ENCODE measurements at places on chromosomes 2 and 18. TPM values are rescaled to one million over a fixed set of nuclear protein-coding genes. Genes with fewer than 3 reads are reported as not detected.

GRCh38 chr2:103364177-103364576 lies 602.3 kb downstream of the TMEM182 start:
- DNase-seq: no peak

The LRRC30 gene
- not detected for total RNA-seq

GRCh38 chr2:149733936-149734685 lies 146.5 kb upstream of the MMADHC start:
- DNase-seq: peak; percentile 80

DNA sequence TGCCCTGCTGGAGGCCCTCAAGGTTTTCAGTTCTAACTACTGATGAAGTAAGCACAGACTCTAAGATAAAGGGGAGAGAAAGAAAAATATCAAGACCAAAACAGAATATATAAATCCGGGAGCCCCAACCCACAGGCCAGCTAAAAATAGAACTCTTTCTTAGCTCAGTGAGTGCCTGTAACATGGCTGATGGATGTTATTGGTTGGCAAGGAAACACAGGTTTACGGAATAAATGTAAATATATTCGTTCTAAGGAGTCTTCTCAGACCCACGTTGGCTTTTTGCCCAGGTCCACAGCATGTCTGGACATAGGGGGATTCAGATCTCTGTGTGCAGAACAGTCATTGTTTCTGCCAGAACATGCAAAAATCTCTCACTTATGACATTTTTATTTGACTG lies 139.0 kb upstream of the SERPINE2 start:
- DNase-seq: no peak

DNA sequence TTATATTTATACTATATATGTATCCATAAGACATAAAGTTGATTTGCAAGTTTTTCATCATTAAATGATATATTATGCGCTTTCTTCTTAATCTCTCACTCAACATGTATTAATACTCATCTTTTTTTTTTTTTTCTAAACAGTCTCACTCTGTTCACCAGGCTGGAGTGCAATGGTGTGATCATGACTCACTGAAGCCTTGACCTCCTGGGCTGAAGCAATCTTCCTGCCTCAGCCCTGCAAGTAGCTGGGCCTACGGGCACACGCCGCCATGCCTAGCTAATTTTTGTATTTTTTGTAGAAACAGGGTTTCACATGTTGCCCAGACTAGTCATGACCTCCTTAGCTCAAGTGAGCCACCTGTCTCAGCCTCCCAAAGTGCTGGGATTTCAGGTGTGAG lies 51.4 kb upstream of the MAP4K3 start:
- DNase-seq: peak; percentile 78

The GALNT1 gene
- total RNA-seq: 25.0 TPM

DNA sequence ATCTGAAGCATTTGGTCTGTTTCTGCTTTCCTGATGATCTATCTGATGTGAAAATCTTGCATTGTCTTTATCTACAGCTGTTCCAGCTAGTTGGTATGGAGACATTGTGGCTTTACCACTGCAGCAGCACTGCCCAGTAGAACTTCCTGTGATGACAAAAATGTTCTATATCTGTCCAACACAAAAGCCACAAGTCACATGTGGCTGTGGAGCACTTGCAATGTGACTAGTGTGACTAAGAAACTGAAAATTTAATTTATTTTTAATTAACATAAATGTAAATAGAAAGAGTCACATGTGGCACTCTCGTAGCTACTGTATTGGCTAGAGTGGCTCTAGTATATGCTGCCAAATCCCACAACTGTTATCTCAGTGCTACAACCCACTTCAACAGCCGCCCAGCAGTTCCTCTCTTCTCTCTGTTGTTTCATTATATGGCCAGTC lies 425.7 kb downstream of the SETBP1 start:
- peak; percentile 3 for DNase-seq

DNA sequence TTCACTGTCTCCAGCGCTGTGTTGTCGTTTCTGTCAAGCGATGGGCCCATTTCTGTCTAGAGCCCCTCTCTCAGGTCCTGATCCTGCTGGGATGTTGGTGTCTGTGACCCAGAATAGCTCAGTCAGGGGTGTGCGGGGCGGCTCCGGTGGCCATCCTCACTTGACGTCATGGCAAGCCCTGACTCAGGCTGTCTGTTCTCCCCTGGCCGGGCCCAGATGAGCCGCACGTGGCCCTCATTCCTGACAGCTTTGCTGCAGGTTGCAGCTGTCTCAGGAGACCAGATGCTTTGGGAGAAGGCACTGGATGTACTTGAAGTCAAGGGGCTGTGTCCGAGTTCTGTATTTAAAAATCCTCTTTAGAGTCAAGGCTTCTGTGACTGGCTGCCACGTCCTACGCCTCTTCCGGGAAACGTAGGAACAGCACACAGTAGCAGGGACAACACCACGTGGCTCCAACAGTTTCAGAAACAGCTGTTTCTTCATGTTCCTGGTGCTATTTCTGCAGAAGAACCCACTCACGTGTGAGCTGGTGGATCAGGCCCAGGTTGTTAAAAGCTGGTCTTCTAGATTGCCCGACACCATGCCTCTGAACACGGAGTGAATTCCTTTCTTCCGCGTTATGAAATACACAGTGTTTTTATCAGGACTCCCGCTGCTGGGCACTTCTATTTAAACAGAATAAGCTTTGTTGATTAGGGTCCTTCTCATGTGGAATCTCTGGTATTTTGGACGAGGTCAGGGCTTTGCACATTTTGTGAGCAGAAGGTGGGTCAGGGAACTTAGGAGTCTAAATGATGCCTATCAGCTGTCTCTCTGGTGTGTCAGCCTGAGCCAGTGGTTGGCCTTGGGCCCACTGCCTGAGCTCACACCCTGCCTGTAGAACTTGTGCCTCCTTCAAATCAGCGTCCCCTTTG lies 28.3 kb upstream of the NTSR2 start:
- DNase-seq: peak; percentile 56

The POTEC gene
- not detected for total RNA-seq

The ANTXR1 gene
- total RNA-seq: 31.1 TPM

- DNase-seq: no peak
Observed at GRCh38 chr2:208620487-208620978, 213.9 kb downstream of the PTH2R start.

GRCh38 chr2:2226326-2226725 lies 104.7 kb downstream of the MYT1L start:
- no peak for DNase-seq

The MGAT5 gene
- 32.7 TPM for total RNA-seq

The PCARE gene
- not detected for total RNA-seq

DNA sequence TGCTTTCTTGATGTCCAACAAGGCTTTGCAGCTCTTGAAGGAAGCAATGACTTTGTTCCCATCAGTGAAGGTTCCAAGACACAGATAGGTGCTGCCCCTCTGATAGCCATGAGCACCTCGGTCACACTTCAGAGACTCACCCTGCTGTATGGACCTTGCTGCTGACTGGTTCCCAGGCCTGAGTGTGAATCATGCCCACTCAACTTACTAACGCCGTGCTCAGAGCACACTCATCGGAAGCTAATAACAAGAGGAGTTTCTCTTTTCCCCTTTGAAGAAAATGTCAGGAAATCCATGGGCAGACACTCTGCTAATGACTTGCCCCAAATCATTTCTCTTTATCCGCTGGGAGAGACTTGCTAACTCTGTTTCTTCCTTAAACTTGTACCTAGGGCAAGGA lies 83.8 kb upstream of the ARL4C start:
- DNase-seq: peak; percentile 10

DNA sequence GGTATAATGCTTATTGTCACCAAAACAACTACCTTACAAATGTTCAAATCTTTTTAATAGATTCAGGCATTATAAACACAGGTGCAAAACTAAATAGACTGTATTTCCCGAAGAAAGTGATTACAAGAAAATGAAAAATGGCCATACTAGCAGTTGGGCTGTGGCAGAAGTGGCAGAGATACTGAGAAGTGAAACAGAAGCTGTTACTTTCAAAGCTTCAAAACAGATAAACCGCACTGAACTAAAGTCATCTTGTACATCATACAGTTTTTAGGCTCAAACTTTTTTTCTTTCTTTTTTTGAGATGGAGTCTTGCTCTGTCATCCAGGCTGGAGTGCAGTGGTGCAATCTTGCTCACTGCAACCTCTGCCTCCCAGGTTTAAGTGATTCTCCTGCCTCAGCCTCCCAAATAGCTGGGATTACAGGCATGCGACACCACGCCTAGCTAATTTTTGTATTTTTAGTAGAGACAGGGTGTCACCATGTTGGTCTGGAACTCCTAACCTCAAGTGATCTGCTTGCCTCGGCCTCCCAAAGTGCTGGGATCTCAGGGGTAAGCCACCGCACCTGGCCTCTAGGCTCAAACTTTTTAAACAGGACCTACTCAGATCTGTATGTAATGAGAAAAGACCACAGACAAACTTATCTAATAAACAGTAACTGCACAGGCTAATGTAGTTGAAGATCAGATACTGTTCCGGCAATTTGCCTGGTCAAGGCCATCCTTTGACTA lies 77.9 kb upstream of the SATB2 start:
- DNase-seq: no peak

- no peak for DNase-seq
Observed at GRCh38 chr2:19231625-19232024, 126.8 kb downstream of the OSR1 start.

DNA sequence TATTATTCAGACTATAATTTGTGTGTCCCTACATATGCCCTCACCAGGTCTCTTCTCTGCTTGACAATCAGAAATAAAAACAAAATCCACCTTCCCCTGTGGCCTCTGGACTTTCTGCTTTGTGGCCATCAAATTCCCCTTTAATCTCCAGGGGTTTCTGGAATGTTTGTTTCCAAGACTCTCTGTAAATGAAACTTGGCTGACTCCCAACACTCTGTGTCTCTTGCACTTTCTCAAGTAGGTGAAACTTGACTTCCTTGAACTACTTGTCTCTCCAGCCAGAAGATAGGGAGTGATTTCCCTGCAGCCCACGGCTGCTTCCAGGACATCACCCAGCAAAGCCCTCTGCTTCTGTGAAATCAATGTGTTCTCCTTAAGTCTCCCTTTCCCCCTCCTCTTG lies 54.1 kb upstream of the AQP4 start:
- DNase-seq: no peak

The PLCD4 gene
- total RNA-seq: 11.7 TPM

- DNase-seq: peak; percentile 97
Observed at GRCh38 chr18:23994361-23994902, 20.1 kb upstream of the TTC39C start.

DNA sequence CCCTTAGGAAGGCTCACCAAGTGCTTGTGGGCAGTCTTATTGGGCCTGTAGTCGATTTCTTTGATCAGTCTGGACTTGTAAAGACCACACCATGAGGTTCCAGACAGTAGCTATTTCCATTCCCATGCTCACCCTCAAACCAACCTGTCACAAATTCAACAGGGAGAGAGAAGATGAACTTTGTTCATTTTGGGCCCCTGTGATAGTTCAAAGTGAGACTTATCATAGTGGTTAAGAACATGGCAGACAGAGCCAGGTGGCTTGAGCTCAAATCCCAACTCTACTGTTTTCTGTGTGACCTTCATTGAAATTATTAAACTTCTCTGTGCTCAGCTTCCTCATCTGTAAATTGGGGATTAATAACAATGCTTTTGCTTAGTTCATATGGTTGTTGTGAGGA lies 53.9 kb upstream of the CTLA4 start:
- DNase-seq: no peak

Data from PC-3 (cell line).